ENCODE measurements at places on chromosomes 6 and 20.
A peak's percentile ranks its signal among the peaks of the same experiment; 100 is the strongest.

DNA sequence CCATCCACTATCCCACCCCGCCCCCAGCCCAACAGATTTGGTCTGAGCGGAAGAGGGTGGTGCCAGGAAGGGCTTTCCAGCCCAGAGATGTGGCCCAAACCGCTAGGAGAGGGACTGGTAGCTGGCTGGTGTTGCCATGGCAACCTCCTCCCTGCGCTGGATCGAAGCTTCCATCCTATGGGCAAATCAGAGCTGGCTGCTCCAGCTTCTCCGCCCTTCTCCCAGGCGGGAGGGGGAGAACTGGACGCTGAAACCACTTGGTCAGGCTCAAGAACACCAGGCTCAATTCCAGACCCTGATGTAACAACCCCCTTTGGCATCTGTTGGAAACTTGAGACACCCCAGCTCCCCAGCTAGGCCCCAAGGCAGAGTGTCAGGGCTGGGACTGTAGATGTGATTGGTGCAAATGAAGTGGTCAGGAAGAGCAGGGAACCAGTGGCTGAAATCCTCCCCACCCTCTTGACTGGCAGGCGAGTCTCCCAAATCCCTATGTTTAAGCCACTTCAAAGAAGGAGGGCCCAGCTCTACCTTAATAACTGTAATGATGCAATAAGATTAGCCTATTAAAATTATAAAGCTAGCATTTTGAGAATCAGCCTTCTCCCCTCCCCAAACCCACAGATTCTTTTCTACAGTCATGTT, 4.2 kb downstream of the RIMS4 start:
- DNase-seq, result no peak

DNA sequence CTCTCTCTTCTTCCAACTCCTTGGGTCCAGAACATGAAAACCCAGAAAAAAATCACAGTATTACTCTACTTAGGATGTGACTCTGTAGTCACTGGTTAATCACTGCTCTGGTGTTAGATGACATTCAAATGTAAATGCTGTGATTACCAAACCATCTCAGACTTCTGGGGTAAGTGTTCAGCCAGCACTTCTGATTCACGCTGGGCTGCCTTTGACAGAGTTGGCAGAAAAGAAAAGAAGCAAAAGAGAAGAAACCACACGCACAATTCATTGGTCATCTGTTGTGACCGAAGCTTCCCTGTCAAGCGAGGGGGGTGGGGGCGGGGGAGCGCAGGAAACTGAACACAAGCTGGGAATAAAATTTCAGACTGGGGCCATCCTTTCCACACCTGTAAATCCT, 82.7 kb downstream of the PSMG4 start:
- no peak for DNase-seq

DNA sequence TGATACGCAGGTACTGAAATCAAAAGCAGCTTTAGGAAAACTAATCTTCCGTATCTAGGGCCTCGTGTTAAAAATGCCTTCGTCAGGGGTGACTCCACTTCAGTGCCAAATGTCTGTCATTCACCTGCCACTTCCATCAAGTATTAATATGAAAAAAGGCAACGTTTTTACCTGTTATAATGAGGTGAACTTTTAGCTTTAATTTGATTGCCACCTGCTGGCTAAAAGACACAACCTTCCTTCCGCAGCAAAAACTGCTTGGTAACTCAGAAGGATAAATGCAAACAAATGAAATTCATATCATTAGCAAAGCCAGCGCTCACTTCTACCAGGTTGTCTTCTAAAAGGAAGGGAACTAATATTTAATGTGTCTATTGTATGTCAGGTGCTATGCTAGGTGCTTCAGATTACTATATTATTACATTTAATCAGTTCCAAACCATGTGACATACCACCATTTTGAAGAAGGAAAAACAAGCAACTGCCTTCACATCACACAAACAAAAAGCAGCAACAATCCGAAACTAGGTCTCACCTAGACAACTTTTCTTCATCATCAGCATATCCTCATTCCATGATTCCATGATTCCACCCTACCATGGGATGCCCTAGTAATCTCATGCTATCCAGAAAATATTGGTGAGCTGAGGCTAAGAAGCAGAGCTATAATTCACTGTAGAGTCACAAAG, 20.6 kb upstream of the ARHGAP18 start:
- DNase-seq, result peak; percentile 50

- no peak for DNase-seq
Observed at GRCh38 chr6:83190626-83191025, 2.4 kb downstream of the PGM3 start.

DNA sequence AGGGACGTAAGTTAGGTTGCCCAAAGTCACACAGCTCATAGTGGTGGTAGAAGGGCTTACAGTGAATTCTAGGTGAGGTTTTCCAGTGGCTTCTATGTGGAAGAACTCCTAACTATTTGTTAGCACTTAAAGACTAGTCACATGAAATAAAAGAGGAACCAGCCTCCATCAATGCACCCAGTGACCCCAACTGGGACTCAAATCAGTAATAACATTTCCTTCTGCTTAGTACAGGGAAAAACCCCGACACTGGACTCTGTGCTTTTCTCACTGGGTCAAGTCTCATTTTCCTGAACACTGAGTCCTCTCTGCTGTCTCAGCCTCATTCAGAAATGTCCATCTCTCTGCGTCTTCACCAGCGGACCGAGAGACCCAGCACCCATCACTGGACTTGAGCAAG, 89.2 kb downstream of the SLC22A23 start:
- DNase-seq, result no peak

DNA sequence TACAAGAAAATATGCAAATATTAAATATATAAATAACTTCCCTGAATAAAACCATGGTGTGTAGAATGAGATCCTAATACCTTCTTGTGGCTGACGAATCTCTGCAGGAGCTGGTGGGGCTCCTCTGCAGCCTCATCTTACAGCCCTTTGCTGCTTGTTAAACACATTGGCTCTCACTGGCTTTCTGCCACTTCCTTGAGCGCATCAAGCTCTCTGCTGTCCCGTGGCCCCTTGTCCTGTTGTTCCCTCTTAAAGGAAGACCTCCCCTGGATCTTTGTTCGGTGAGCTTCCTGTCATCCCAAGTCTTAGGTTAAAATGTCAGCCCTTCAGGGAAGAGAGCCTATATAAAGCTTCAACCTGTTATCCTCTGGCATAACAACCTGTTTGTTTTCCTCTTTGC, 519.6 kb downstream of the DOK5 start:
- DNase-seq, result no peak

- DNase-seq, result peak; percentile 8
Observed at GRCh38 chr6:93784794-93785693, 365.7 kb upstream of the EPHA7 start.

- no peak for DNase-seq
Observed at GRCh38 chr6:156698239-156699016, 78.8 kb upstream of the ARID1B start.

DNA sequence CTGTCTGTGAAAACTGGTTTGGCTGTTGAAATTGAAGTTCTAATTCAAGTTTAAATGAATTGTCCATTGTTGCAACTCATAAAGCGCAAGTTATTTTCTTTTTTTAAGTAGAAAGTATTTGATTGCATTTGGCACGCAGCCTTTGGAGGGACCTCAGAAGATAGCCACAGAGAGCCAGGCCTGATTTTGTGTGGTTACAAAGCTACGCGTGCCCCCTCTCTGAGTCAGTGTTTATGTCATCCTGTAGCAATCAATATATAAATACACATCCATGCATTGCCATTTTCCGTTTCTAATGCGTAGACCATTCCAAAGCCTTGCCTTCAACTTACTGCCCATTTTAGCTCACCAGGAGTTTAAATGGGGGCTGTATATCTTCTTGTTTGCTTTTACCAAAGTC, 173.2 kb downstream of the TMEM242 start:
- no peak for DNase-seq

- no peak for DNase-seq
Observed at GRCh38 chr20:21146215-21146614, 20.3 kb downstream of the KIZ start.

DNA sequence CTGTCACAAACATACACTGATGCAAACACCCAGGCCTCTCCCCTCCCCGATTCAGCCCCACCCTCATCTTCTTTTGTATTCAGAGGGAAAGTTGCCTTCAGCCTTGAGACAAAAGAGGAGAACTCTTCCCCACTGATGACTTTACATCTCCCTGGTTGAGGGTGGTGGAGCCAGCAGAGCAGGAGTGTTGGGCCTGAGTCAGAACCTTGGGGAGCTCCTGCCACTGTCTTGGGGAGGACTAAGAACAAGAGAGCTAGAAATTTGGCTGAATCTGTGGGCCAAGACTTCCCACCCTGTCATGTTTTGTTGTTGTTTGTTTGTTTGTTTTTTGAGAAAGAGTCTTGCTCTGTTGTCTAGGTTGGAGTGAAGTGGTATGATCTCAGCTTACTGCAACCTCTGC, 89.1 kb downstream of the MDGA1 start:
- no peak for DNase-seq

DNA sequence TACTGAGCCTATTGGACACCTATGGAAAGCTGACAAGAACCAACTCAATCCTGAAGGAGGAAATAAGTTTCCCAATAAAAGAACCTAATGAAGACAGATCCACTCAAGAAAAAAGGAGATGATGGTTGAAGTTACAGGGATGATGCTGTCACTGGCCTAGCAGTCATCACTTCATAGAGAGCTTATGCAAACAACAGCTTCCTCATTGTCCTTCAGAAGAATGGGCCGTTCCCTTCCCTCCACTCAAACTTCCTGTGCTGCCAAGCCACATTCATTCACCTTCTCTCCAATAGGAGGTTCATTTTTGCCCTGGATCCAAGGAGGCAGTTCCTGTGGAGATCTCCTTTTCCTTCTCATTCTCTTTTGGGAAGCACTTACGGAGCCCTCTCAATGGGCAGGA, 13.8 kb upstream of the PM20D2 start:
- DNase-seq, result no peak

DNA sequence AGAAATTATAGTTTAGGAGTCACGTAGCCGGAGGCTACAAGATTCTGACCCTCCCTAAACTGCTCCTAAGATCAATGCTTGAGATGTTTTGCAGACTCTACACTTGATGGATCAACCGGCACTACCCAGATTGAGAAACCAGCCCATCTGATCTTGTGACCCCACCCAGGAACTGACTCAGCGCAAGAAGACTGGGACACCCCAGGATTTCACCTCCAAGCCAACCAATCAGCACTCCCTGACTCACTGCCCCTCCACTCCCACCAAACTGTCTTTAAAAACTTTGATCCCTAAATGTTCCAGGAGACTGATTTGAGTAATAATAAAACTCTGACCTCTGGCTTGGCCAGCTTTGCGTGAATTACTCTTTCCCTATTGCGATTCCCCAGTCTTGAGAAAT, 99.8 kb downstream of the OPRM1 start:
- DNase-seq, result no peak

GRCh38 chr6:168452685-168453377, 11.8 kb downstream of the SMOC2 start:
- DNase-seq, result no peak

GRCh38 chr6:52361414-52361944, 472 bp upstream of the PAQR8 start:
- no peak for DNase-seq

GRCh38 chr6:4210629-4211419, 75.4 kb upstream of the ECI2 start:
- DNase-seq, result peak; percentile 48

DNA sequence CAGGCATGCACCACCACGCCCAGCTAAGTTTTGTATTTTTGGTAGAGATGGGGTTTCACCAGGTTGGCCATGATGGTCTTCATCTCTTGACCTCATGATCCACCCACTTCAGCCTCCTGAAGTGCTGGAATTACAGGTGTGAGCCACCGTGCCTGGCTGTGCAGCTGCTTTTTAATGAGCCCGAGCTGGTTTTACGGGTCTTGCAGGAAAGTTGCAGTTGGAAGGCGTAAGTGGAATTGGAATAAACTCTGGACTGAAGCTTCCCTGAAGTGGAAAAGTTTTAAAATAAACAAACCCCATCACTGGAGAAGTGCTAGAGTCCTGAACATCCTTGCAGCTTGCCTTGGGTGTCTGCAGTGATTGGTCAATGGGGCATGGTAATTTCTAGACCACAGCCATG, 40.4 kb downstream of the KIF25 start:
- peak; percentile 69 for DNase-seq

DNA sequence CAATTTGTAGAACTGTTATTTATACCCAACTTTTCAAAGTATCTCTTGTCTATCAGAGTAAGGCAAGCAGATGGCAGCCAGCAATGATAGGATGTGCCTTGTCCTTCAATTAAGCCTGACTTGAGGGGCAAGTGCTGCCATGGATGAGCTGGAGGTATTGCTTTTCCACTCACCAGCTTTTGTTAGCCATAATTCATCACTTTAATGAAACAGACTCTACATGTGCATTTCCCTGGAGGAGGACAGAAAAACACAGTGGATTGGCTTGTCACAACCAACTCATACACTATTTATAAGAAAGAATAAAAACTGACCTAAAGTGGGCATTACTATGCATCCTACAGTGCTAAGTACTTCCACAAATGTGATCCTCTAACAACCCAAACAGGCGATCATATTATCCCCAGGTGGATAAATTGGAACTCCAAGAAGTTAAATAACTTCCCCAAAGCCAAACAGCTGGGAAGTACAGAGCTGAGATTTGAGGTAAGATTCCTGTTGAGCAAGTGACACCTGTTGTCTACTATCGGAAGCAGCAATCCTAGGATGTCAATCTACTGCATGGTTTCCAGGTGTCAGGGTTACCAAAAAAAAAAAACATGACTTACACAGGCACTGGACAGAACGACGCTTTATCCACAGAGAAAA, 73.9 kb upstream of the NRSN1 start:
- no peak for DNase-seq

- DNase-seq, result no peak
Observed at GRCh38 chr20:2761885-2762284, 38.5 kb downstream of the CPXM1 start.

DNA sequence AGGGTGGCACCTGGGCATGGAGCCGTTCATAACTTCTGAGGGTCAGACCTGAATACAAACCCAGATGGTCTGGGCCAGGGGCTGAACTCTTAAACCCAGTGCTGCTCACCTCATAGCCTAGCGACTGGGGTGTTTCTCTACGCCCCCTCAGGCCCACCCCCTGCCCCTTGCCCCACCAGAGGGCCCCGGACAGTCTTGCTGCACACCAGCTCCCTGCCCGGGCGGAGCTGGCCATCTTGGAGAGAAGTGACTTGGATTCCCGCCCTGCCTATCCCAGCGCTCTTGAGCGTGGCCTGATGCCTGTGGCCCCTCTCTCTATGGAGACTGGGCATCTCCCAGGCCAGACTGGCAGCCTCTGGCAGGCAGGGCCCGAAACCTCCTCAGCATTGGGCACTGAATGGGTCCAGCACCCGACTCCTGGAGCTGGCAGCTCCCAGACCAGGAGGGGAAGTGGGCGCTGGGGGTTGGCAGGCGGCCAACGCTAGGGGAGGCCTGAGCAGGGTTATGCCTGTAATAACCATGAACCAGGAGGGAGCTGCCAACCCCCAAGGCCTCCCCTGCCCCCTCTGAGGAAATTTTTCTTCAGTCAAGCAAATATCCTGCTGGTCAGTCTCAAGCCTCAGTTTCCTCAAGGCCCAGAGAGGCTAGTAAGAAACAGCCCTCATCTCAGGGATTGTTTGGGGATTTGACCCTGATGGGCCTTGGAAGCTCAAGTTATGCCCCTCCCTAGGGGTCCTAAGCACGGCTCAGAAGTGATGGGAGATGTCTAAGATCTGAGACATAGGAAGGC, 169.5 kb downstream of the VEGFA start:
- no peak for DNase-seq

- no peak for DNase-seq
Observed at GRCh38 chr6:30323806-30324205, 2.9 kb upstream of the TRIM39 start.
